Psoas muscle (tissue), 8 donors: ENCODE measurements at places on chromosomes 11 and 22. TPM values are rescaled to one million over a fixed set of nuclear protein-coding genes. Genes with fewer than 3 reads are reported as not detected.

GRCh38 chr11:105553025-105553424 is 56.8 kb upstream of the GRIA4 start:
- DNase-seq: no peak

Gene MUC15
- total RNA-seq: not detected

GRCh38 chr11:46277313-46277621 is 195 bp upstream of the CREB3L1 start:
- DNase-seq: no peak

Gene CABP7
- total RNA-seq: not detected

Gene MFRP
- total RNA-seq: not detected

GRCh38 chr22:48354096-48354495 is 1473.6 kb downstream of the BRD1 start:
- DNase-seq: no peak

GRCh38 chr11:114818382-114818781 is 140.1 kb downstream of the NXPE2 start:
- no peak for DNase-seq

DNA sequence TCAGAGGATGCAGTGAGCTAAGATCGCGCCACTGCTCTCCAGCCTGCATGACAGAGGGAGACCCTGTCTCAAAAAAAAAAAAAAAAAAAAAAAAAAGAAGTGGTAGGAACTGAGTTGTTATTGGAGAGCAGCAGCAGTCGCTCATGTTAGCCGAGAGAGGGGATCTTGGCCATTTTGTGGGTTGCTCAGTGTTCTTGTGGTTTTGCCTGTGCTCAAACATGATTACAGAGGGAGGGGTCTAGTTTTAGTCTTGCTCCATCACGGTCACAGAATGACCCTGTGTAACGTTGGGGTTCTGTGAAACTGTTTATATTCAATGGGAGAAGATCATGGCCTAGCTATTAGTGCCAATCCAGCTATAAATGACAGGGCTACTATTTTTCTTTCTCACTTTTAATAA is 1.9 kb downstream of the DPAGT1 start:
- no peak for DNase-seq

- DNase-seq: no peak
Measured at GRCh38 chr11:68759991-68760390, 8.7 kb upstream of the TESMIN start.

DNA sequence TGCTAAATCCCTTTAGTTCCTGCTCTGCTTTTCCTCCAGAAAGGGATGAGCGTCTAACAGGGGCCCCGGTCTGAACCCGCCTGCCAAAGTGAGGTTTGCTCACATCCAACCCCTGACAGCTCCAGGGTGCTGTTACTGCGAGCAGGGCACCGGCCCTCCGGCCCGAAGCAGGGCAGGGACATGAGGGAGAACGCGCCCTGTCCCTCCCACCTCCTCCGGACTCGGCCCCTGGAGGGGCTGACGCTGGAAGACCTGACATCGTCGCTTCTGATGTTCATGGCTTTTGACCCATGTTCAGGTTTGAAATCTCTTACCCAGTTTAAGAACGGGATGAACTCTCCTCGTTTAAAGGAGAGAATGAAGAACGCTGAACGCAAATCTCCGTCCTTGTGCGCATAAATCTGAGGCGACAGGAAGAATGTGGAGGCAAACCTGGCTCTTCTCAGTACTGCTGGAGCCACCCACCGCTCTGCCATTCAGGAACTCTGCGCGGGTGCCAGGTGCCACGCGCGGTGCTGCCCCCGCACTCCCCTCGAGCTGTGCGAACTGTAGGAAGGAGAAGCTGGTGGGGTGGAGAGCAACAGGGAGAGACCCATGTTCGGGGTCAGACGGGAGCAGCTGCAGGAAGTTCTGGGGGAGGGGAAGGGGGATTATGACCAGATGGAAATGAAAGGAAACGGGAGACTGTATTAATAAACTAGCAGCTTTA is 826 bp upstream of the EEF1G start:
- peak; percentile 71 for DNase-seq
